Activated T-helper 2 cell treated with anti-CD3 and anti-CD28 coated beads, Interferon-gamma antibody, Interleukin-2, Interleukin-4, amounts not matched to agents 10 μg/mL and 5 μg/mL and 100 μg/mL, durations not matched to agents 14 hours and 24 hours and 36 hours (primary cell): ENCODE measurements at places on chromosomes 1 and 21. TPM values are rescaled to one million over a fixed set of nuclear protein-coding genes. Genes with fewer than 3 reads are reported as not detected.

DNA sequence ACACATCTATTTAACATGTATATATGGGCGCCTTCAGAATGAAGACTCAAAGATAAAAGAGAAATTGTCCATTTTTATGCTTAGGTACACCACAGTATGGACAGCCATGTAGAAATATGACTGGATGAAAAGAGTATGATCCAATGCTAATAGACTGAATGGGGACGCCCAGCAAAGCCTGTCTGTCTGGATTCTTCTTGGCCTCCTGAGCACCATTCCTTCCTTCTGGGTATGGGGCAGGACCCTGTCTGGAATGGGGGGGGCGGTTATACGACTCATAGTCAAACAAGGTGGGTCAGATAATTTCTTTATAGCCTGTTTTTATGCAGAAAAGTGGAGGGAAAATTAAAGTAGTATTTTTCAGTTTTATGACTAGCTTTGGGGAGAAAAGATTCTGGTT lies 81.2 kb upstream of the ABCD3 start:
- no peaks in the 10 kb centered on the region for H3K27me3 ChIP-seq
- no peak for DNase-seq
- no peaks in the 10 kb centered on the region for H3K36me3 ChIP-seq
- peaks cover 2% of the 10 kb centered on the region for H3K4me1 ChIP-seq

GRCh38 chr1:165290148-165290547 lies 66.4 kb downstream of the LMX1A start:
- H3K36me3 ChIP-seq, result no peaks in the 10 kb centered on the region
- H3K4me1 ChIP-seq, result no peaks in the 10 kb centered on the region
- H3K27me3 ChIP-seq, result peaks cover 7% of the 10 kb centered on the region
- no peak overlapping the region for H3K4me3 ChIP-seq
- no peak for DNase-seq
- H3K27ac ChIP-seq, result no peak overlapping the region

DNA sequence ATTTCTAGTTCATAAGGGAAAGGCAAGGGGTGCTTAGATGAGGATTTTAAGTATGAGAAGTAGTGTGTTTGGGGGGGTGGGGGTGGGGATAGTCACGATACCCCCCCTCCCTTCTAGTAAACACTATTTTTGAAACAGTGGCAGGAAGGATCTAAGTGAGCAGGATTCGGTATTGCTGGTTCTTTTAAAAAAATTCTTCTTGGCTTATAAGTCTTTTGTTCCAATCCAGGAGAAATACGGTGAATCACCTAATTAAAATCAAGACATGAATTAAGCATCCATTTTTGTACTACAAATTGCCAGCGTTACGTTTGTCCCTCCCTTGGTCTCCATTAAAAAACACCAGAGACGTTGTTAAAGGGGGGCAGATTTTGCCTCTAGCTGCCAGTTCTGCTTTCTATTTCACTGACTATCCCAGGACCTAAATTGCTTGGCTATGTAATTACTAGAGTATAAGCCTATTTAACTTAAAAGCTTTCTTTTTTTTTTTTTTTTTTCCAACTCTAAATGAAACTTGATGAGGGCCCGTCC lies 911 bp downstream of the LMO4 start:
- H3K27me3 ChIP-seq, result peaks cover 27% of the 10 kb centered on the region
- H3K4me1 ChIP-seq, result peaks cover 43% of the 10 kb centered on the region

RGS13 gene
- total RNA-seq, result not detected in 2 replicates

ZCCHC17 gene
- 26.2 and 27.2 TPM in 2 replicates for total RNA-seq

GRCh38 chr1:21510113-21510493 lies 880 bp downstream of the ALPL start:
- H3K4me1 ChIP-seq, result peaks cover 5% of the 10 kb centered on the region
- H3K36me3 ChIP-seq, result no peaks in the 10 kb centered on the region
- no peak overlapping the region for H3K4me3 ChIP-seq

DCST2 gene
- 0.21 and 0.80 TPM in 2 replicates for total RNA-seq
